Activated naive CD4-positive, alpha-beta T cell treated with anti-CD3 and anti-CD28 coated beads, Interleukin-2, amount 50 U/mL, for 72 hours (primary cell): ENCODE measurements at places on chromosomes 1 and 21.

DNA sequence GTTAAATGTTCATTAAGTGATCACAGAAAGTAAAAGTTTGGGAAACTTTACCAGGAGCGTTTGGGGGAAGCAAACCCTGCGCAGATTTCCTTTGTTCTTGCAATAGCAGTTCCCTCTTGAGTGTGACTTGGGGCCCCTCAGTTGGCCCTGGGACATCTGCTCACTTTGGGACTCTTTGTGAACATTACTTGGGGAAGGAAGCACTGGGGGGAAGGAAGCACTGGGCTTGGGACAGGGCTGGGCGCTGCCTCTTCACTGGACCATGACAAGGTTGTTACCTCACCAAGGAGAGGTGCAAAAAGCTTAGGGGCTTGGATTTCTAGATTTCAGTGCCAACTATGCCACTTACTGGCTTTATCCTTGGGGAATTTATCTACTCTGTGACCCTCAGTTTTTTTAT is 63.5 kb downstream of the ETS2 start:
- DNase-seq = no peak

GRCh38 chr1:104028416-104029035 is 278.8 kb downstream of the AMY1C start:
- no peak for DNase-seq

GRCh38 chr21:21969211-21969610 is 971.0 kb downstream of the NCAM2 start:
- no peak for DNase-seq

DNA sequence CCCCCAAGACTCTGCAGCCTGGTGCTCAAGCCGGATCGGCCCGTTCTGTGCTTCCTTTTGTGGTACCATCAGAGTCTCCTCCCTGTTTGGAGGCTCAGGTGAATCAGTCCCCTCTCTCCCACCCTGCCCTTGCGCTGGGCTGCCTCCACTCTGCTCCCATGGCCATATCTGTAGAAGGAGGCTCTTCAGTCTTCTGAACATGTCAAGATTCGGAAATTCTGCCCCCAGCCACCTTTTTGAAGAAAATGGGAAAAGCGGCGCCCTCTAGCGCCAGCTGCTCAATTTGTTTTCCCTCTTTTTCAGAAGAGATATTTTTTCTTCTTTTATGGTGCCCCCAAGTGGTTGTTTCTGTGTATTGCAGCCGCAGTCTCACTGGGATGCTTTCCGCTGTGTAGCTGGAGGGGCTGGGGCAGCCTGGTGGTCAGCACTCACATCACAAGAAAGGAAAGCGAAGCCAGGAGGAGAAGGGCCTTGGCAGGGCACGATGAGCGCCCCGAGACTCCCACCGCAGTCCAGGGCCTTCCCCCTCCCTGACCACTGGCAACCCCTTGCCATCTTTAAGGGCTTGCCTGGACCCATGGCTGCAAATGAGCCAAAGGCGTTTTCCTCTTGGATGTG is 58.4 kb upstream of the CACNA1E start:
- peak; percentile 80 for DNase-seq

DNA sequence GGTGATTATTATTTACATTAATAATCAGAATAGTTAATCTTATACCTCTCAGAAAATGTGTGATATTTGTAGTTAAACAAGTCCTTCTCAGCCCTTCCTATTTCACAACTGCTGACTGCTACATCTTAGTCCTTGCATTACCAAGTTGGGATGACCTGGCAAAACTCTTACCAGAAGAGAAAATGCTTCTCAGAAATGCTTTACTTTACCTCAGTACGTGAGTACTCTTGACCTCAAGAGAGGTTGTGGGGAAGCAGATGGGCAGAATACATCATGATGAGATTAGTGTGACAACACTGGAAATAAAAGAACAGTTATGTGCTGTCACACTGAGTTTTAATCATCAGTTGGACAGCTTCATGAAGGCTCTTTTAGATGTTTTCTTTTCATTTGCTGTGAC is 16.2 kb downstream of the CFAP126 start:
- DNase-seq = no peak

- DNase-seq = no peak
These were observed 684 bp upstream of the MRPL20 start for GRCh38 chr1:1407636-1408318.
